OCI-LY7 (cell line): ENCODE measurements at places on chromosomes 2 and 18.

GRCh38 chr2:169928463-169928864 is 101.2 kb downstream of the UBR3 start:
- peak; percentile 64 for DNase-seq

DNA sequence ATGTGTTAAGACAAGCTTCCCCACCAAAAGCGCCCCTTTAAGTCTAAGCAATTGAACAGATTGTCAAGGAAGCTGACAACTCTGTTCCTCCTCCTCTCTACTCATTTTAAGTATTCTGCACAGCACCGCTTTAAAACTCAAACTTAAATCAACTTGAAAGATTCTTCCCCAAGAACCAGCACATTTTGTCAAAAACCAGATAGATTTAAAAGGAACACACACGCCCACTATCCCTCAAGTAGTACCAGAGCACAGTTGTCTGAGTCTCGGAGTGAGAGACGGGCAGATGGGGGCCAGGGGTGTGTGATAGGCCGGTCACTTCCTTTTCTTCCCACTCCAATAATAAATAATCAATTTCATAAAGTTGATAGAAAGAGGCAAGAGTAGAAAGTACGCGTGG is 67.7 kb upstream of the POU3F3 start:
- DNase-seq = no peak

GRCh38 chr2:70551167-70551566 is 2.5 kb downstream of the TGFA start:
- no peak for DNase-seq

DNA sequence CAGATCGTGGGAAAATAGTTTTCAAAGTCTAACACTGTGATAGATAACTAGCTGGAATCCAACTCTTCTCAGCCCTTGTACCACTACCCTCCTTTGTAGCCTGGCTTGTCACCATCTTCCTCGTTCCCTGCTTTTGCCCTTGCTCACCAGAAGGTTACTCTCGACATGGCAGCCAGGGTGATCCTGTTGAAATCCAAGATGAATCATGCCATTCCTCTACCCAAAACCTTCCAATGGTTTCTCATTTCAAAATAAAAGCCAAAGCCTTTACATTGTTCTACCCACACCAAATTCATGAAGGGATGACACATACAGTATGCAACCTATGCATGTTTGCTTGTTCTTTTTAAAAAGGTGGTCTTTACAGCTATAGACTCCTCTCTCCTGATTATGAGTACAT is 45.7 kb downstream of the STAT4 start:
- no peak for DNase-seq

- no peak for DNase-seq
Observed at GRCh38 chr2:206915121-206915520, 24.2 kb upstream of the CPO start.

GRCh38 chr2:165609672-165610071 is 140.2 kb downstream of the CSRNP3 start:
- DNase-seq = no peak

- DNase-seq = no peak
Observed at GRCh38 chr2:54228945-54229344, 27.1 kb downstream of the TSPYL6 start.

DNA sequence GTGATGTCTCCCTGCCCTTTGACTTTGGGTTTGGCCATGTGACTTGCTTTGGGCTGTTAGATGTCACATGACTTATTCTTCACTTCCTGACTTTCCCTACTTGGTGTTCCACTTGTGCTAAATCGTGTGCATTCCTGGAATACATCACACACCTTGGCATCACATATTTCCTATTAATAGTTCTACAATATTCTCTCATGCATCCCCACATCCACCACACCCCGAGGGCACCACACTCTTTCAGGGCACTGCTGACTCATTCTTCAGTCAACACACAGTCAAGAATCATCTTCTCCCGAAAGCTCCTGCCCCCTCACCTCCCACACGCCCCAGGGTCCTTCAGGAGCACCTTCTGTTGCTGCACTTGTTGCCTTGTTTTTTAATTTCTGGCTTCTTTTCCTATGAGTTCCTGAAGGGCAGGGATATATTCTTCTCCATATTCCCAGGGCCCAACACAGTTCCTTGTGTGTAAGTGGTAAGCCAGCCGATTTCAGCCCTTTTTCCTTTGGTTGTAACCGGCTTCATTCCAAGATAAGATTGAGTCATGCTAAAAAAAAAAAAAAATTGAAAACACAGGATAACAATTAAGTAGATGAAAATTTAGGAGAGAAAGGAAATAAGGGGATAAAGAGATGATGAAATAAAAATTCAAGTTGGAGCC is 341.4 kb downstream of the SLC4A3 start:
- DNase-seq = no peak

DNA sequence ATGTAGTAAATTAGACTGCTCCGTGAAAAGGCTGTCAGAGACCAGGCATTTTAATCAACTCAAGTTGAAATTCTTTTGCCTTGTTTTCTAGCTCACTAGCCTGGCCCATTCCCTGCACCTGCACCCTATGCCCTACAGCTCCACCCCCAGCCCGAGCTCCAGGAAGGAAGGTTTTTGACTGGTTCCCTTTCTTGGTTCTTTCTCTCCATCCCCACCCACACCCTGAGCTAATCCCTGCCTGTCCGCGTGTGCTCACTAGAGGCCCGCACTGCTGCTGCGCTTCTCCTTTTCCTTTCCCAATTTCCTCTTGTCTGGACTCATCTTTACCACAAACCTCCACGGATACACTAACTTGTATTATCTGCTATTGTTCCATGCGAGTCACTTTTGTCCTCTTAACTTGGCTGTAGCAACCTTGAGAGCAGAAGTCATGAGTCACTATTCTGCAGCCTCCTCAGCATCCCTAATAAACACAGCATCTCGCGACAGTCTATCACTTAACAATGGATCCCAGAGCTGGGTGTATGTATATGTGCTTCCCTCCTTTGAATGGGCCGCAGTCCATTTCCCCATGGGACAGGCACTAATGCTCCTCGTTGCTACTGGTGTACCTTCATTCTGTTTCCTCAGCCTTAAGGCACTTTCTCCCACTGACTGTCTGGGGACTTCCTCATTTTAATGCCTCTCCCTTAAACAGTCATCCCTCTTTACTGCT is 36.5 kb downstream of the COLEC12 start:
- no peak for DNase-seq

DNA sequence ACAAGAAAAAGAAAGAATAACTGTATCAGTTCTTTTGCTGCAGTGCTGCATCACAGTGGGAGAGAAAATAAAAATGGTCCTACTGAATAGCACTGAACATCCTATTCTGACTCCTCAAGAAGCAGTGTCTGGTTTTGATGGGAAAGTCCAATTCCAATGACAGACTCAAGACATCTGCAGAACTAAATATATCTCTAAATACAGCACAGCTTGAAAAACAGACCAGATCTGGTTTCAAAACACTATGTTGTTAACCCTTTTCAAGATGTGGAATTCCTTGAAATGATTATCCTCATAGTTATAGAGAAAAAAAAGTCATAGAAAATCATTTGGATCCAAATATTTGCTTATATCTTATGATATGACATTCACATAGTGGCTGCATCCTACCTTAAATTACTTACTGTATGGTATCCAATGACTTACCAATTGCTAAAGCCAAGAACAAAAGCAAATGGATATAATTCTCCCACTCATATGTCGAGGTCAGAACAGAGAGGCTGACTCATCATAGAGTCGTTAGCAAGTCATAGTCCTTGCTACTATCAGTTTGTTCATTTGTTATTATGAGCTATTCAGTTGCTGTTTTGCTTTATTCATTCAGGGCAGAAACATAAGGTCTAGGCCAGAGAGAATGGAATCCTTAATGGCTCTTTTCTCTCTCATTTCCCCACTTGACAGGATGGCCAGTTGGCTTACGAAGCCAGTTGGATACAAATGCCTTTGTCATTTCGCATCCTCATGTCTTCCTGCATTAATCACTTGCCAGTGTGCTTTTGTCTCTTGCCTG is 62.5 kb upstream of the ACVR2A start:
- DNase-seq = no peak

- DNase-seq = peak; percentile 15
Observed at GRCh38 chr18:63505566-63506335, 29.0 kb downstream of the SERPINB5 start.

GRCh38 chr2:6881046-6881445 is 3.5 kb downstream of the RSAD2 start:
- no peak for DNase-seq

DNA sequence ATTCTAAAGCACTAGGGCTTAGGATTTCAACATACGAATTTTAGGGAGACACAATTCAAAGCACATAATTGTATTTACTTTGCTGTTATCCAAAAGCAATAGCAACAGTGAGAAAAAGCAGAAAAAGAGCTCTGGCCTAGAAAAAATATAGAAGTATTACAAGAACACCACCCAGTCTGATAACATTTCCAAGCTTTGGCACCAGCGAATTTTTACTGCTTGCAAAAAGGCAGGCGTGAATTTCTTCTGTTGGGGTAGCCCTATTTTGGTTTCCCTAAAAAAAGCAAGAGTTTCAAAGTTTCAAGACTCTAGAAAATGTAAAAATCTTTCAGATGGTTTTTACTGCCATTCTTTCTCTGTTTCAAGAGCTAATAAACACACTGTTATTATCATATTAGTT is 292.7 kb downstream of the DPP10 start:
- no peak for DNase-seq
